Right renal pelvis (tissue), 4 donors: ENCODE measurements at places on chromosomes 7 and 10. TPM values are rescaled to one million over a fixed set of nuclear protein-coding genes. Genes with fewer than 3 reads are reported as not detected.

- DNase-seq, result no peak
These were observed 14.0 kb upstream of the HGF start for GRCh38 chr7:81783818-81784217.

- DNase-seq, result no peak
These were observed 183.7 kb downstream of the TRIL start for GRCh38 chr7:28774261-28774988.

Gene VIPR2
- 3.0 TPM for polyA plus RNA-seq

GRCh38 chr7:91187061-91187460, 77.2 kb upstream of the FZD1 start:
- DNase-seq, result no peak

Gene C10orf67
- polyA plus RNA-seq, result 1.9 TPM

Gene PIK3AP1
- 5.3 TPM for polyA plus RNA-seq

DNA sequence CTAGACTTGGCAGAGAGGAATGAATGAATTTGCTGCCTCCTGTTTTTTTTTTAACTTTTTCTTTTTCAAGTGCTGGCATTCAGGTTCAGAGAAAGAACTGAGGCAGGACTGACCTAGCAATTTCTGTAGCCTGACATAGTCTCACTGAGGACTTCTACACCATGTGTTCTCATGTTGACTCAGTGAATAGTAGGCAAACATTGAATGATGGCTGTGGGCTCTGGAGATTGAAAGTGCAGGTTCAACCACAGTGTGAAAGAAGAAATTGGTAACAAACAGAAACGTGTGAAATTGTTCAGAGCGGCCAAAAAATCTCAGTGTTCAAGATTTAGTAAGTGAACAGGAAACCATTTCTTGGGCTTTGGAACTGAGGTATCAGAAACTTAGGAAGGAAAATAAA, 322.4 kb upstream of the GHITM start:
- DNase-seq, result no peak

DNA sequence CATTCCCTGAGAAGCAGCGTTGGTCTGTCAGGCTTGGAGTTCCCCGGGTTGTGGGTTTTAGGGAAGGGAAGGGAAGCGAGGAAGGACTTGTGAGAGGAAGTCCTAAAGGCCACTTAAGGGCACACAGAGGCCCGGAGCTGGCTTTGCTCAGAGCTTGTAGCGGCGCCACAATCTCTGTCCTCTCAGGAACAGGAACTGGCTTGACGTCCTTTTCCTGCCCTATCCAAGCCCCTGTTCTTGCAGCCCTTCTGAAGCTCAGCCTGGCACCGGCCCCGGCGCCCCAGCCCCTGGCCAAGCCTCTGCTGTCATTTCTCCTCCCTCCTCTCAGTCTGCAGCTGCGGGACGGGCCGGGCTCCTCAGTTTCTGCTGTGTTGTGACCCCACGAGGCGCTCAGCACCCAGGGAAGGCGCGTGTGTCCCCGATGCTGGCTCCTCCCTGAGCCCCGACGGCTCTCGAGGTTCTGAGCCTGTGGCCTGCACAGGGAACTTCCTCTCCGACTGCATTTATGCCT, at the start of gene GIMAP8:
Gene GIMAP8, plus strand, starts transcription at position 140 of the 511 bp plus-strand sequence. CDS start 16,069 bp downstream, outside the sequence.
- no peak for DNase-seq

GRCh38 chr7:29345590-29345989, 151.0 kb downstream of the CHN2 start:
- DNase-seq, result no peak

Gene GSTO2
- polyA plus RNA-seq, result 27.9 TPM

DNA sequence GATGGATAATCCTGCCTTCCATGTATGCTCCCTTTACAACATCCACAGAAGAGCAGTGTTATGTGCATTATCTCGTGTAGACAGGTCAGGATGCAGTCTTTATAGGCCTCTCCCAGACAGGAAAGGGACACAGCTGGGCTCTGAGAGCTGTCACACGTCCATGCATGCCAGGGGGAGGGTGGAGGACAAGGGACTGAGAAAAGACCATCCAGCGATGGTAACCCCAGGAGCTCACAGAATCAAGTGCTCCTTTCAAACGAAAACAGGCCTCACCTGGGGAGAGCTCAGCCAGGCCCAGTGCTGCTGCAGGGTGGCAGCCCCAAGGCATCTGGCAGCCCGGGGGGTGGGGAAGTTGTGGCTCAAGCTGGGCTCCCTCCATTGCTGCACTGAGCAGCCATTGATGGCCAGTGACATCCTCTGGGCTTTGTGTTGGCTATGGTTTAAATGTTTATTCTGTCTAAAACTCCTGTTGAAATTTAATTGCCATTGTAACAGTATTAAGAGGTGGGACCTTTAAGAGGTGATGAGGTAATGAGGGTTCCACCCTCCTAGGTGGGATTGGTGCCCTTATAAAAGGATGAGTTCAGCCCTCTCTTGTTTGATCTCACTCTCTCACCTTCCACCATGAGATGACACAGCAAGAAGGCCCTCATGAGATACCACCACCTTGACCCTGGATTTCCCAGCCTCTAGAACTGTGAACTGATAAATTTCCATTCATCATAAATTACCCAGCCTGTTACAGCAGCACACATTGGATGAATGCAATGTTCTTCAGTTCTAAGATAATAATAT, 15.7 kb downstream of the JCAD start:
- DNase-seq, result no peak

Gene DPP6
- polyA plus RNA-seq, result 51.6 TPM

DNA sequence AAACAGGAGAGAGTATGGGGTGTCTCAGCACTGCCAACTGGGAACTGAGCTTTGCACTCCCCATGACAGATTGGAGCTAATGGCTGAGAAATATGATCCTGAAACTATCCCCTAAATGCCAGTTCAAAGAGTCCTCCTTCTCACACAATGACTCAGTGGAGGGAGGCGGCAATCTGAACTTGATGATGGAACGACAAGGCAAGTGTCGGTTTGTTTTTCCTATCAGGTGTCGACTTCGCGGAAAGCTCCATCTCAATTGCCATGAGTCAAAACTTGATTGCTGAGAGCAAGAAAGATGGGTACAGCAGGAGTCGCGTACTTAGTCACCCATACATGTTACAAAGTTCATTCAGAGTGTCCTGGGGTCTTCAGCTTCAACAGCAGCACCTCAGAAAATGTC, 52.5 kb downstream of the NPY start:
- DNase-seq, result no peak

- DNase-seq, result no peak
These were observed 79.9 kb downstream of the ZMIZ1 start for GRCh38 chr10:79148452-79149344.

- DNase-seq, result no peak
These were observed 40.8 kb downstream of the CPED1 start for GRCh38 chr7:121029302-121029701.

Gene ZNF804B
- polyA plus RNA-seq, result 0.45 TPM

- no peak for DNase-seq
These were observed 13.1 kb upstream of the CAMK2G start for GRCh38 chr10:73887294-73888039.

GRCh38 chr10:45422866-45423659, 49.0 kb downstream of the ALOX5 start:
- no peak for DNase-seq

Gene SLC13A1
- 22.8 TPM for polyA plus RNA-seq

Gene COL13A1
- 24.5 TPM for polyA plus RNA-seq

GRCh38 chr10:14616955-14617730, 157.6 kb downstream of the FAM107B start:
- DNase-seq, result no peak

Gene OR2A7
- polyA plus RNA-seq, result 10.8 TPM

DNA sequence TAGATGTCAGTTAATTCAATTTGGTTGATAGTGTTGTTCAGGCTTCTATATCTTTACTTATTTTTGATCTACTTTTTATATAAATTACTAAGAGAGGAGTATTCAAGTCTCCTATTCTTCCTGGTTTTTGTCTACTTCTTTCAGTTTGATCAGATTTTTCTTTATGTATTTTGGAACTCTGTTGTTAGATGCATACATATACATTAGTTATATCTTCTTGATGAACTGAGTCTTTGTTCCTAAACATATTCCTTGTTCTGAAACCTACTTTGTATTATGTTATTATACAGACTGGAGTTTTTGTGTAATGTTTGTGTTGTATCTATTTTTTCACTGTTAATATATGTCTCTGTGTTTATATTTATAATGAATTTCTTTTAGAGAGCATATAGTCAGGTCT, 118.8 kb downstream of the LRMDA start:
- no peak for DNase-seq

DNA sequence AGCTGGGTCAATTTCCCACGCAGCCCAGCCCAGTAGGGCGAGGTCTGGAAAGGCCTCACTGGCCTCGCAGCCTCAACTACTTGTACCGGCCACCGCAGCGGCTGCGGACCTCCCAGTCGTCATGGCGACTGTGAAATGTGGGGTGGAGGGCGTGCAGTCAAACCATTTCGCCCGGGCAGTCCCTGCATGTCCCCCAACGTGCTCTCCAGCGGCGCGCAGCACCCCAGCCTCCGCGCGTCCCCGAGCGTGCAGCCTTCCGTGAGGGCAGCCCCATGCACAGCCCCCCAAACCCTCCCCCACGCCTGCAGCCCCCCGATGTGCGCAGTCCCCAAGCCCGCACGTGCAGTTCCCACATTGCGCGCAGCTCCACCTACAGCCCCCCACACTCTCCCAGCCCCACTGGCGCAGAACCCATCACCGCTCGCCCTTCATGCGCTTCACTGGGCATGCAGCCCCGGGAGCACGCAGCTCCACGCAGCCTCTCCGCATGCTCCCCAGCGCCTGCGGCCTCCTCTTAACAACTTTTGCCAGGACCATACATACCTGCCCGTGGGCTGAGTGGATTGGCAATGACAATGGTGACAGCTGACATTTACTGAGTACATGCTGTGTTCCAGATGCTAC, 34.5 kb upstream of the SFTPD start:
- DNase-seq, result no peak

Gene SVIL
- 38.0 TPM for polyA plus RNA-seq

GRCh38 chr10:60910543-60910942, 33.4 kb downstream of the RHOBTB1 start:
- no peak for DNase-seq

DNA sequence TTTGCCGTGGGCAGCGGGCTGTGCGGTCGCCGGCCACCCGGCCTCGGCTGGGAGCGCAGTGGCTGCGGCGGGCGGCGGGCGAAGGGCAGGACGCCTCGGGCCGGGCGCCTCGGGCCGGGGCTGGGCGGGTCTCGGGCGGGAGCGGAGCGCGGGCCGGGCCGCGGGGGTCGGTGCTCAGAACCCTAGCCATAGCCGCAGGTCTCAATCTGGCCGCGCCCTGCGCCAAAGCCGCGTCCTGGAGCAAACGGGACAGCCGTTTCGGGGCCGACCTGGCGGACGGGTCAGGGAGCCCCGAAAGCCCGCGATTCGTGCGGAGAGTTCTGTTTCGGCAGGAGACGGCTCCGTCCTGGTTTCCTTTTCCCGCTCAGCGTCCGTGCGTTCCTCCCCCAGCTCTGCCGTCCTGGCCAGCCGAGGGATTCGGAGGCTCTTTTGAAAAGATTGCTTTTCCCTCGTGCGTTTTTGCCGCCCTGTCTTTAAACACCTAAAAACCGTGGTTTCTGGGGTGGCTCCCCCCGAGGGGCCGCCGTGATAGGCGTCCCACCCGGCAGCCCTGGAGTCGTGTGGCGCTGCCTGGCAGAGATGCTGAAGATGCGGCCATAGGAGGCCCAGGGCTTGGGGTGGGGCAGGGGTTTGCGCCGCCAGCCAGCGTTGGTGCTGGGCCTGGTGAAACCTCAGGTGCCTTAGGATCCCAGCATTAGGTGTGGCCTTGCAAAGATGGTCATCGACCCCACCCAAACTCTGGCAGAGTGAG, 727 bp downstream of the RET start:
- DNase-seq, result no peak

DNA sequence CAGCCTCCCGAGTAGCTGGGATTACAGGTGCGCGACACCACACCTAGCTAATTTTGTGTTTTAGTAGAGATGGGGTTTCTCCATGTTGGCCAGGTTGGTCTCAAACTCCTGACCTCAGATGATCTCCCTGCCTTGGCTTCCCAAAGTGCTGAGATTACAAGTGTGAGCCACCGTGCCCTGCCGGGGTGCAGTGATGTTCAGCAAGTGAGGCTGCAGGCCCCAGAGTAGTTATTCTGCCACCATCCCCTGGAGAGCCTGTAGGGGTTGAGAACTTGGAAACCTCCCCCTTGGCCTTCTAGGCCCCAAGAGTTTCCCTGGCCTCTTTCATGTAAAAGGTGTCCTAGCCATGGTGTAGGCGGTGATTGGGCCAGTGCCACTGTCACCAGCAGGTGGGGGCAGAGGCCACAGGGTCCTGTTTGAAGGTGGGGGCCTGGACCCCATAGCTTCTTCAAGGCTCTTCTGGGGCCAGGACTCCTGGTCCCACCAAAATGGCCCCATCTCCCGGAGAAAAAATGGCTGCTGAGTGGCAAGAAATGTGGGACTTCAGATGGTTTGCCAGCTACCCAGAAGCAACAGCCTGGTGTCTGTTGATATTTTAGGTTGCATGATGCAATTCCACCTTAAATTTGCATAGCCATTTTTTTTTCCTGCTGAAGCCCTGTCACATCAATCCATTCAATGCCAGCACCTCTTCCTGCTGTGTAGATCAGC, 25.5 kb upstream of the INMT start:
- DNase-seq, result no peak

DNA sequence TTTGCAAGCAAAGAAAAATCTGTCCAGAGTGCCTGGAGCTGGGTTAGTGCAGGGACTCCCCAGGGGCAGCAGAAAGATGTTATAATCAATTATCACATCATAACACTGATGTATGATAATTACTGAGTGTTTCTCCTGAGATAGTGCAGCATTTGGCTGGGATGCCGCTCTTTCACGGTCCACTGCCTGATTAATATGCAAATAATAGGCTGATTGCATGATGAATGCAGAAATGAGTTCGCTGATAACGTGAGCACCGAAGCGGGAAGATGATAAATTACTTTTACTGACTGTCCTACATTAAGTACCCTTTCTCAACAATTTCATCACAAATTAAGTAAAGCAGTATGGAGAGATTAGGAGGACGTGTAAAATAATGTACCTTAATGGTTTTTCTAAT, 71.4 kb upstream of the SH2B2 start:
- DNase-seq, result no peak

Gene PALD1
- polyA plus RNA-seq, result 11.0 TPM

GRCh38 chr7:47102331-47102841, 479.5 kb downstream of the TNS3 start:
- DNase-seq, result no peak

Gene SKAP2
- 33.2 TPM for polyA plus RNA-seq

DNA sequence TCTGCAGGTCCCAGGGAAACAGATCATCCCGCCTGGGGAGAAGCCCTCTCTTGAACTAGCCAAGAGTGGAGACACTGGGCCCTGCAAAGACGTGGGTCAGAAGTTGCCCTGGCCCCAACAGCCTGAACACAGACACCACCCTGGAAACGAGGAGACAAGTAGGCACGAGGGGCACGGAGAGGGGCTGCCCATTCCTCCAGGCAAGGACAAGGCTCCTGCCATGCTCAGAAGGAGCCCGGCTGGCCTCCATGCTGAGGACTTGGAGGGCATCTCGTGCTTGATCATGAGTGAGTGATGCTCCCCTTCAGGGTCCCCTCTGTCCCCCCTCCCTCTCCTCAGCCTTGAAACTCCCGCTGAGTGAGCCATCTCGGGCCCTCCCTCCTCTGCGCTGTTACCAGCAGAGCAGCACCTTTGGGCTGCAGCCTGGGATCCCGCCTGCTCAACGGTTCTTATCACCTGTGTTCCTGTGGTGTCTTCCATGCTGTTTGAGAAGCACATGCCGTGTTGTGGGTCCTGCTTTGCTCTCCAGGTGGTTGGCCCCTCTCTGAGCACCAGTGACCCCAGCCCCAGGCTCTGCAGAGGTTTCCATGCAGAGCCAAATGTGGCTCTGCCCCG, 544.3 kb downstream of the TCERG1L start:
- DNase-seq, result no peak

Gene CHN2
- polyA plus RNA-seq, result 23.1 TPM
